NCI-H2081 treated with DMSO at 0.1 percent for 48 hours (cell line): ENCODE measurements at places on chromosomes 2 and 18.

GRCh38 chr2:120437604-120438000, 91.7 kb downstream of the INHBB start:
- no peak for DNase-seq

DNA sequence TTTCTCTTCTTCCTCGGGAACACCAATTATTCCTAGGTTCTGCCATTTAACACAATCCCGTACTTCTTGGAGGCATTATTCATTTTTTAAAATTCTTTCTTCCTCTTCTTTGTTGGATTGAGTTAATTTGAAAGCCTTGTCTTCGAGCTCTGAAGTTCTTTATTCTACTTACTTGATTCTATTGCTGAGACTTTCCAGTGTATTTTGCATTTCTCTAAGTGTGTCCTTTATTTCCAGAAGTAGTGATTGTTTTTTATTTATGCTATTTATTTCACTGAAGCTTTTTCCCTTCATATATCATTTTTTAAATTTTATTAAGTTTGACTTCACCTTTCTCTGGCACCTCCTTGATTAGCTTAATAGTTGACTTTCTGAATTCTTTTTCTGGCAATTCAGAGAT, 13.6 kb upstream of the UPP2 start:
- no peak for DNase-seq

GRCh38 chr2:168948621-168949212, 47.6 kb downstream of the G6PC2 start:
- DNase-seq = no peak

DNA sequence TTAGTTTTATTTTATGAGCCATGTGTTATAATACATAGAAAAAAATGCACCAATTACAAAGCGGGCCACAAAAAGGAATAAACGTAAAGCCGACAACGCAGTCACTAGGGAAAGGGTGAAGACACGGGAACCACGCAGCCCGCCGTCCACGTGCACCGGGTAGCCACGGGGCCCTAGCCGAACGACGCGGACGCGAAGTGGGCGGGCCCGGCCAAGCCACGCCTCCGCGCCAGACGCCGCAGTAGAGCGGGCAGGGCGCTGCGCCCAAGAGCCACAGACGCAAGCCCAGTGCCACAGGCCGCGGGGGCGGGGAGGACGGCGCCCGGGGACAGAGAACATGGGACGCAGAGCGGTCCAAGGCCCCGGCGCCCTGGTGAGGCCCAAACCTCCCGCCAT, at the start of gene DUSP28:
DUSP28 (plus strand) TSS at position 274 of the 396 bp plus-strand sequence. CDS start 328 bp downstream, outside the sequence.
- DNase-seq = peak; percentile 35

DNA sequence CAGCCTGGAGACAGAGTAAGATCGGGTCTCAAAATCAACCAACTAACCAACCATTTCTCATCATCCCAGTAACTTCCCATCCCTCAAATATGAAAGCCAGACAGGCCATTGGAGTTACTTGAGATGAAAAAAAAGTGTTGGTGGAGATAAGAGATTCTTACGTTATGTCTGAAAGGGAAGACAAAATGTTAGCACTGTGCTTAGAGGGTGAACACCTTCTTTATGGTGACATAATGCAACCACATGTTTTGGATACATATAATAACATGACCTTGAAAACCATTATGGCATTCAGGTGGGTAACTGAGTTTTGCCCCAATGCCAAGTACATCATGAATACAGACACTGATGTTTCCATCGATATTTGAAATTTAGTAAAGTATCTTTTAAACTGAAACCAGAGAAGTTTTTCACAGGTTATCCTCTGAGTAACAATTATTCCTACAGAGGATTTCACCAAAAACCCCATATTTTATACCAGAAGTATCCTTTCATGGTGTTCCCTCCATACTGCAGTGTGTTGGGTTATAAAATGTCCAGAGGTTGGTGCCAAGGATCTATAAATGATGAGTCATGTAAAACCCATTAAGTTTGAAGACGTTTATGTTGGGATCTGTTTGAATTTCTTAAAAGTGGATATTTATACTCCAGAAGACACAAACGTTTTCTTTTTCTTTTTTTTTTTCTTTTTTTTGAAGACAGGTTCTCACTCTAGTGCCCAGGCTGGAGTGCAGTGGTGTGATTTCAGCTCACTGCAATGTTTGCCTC, 45.5 kb downstream of the AAK1 start:
- no peak for DNase-seq

- no peak for DNase-seq
Measured at GRCh38 chr2:129011466-129012061, 692.9 kb upstream of the HS6ST1 start.

DNA sequence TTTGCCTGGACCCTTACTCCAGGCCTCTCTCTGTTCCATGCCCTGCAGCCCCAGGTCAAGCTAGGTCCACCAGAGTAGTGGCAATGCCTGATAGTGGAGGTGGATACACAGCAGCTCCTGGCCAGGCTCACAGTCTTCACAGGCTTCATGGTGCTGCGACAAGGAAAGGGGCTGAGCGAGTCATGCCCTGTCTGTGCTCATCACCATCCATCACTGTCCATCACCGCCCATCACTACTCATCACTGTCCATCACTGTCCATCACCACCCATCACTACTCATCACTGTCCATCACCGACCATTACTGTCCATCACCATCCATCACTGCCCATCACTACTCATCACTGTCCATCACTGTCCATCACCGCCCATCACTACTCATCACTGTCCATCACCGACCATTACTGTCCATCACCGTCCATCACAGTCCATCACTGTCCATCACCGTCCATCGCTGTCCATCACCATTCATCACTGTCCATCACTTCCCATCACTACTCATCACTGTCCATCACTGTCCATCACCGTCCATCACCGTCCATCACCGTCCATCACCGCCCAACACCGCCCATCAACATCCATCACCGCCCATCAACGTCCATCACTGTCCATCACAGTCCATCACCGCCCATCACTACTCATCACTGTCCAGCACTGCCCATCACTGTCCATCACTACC, 57.1 kb upstream of the OTOS start:
- DNase-seq = no peak

- no peak for DNase-seq
Measured at GRCh38 chr2:174059884-174060244, 94.7 kb upstream of the SP3 start.

- no peak for DNase-seq
Measured at GRCh38 chr2:112714331-112714730, 6.5 kb upstream of the NT5DC4 start.

- no peak for DNase-seq
Measured at GRCh38 chr2:19801367-19802080, 100.3 kb downstream of the TTC32 start.

DNA sequence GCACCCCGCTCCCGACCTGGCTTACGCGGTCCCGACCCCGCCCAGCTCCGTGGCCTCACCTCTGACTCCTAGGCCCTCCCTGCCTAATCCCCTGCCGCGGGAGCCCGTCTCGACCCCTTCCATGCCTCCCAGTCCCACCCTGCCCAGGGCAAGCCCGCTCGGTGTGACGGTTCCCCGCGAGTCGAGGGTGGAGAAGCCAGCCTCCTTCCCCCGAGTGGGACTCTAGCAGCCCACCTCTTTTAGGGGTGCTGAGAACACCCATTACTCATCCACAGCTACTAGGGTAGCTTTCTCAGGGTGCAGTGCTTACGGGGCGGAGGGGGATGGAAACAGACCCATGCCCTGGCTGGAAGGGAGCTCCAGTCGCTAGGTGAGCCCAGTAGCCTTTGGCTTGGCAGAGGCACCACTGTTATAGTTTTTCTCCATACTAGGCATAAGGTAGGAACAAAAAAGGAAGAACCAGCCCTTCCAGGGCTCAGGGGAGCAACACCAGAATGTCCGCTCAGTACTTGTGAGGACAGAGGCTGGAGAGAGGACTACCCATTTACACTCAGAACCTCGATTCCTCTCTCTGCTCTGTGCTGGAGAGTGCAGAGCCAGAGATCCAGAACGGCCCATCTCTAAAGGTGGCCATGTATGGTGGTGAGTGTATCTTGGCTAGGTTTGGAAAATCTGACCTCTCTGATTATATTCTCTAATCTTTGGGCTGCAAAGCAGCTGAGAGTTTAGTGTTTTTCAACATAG, 606 bp downstream of the AGBL5 start:
- no peak for DNase-seq

GRCh38 chr2:45823723-45824206, 172.3 kb downstream of the PRKCE start:
- no peak for DNase-seq

DNA sequence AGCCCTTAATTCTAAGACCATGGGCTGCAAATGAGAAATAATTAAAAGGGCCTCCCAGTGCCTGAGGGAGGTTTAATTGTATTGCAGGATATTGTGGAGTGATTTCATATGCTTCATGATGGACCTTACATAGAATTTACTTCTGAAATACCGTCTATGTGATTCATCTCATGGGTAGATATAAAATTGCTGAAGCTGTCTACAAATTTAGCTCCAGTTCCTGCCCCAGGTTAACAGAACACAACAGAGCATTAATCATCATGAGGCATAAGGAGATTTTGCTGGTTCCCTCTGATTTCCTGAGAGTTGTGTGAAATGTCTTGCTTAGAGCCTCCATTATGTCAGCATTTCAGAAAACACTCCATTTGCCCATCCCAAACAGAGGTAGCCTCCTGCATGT, 770 bp downstream of the UPP2 start:
- DNase-seq = no peak

GRCh38 chr2:113324684-113325160, 46.0 kb upstream of the PAX8 start:
- no peak for DNase-seq

DNA sequence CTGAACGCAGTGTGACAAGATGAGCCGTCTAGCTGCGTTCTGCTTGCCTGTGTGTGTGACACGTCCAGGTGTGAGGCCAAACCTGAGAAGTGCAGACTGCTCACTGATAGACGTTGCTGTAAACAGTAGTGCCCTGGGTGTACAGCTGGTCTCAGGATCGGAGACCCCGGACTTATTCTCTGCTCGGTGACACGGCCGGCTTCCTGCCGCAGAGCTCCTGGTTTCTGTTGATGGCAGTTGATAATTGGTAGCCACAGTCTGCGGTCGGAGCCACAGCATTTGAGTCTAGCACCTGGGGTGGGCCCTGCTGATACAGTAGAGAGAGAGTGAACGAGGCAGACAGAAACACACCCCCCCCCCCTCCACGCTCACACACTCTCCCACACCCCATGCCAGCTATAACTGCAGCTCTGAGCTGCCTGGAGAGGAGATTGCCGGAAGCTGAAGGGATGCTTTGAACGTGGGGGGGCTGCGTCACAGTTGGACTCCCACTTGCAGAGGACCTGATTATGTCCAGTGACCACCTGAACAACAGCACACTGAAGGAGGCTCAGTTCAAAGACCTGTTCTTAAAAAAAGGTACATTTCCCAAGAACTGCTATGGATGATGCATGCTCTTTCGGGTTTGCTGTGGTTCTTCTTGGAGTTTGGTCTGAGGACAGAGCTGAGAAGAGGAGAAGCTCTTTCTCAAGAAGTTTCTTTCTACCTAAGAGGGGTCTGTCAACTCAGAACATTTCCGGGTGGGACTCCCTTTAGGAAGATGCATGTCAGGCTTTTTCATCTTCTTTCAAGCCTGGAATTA, 114.0 kb downstream of the FAM210A start:
- no peak for DNase-seq

GRCh38 chr2:209340522-209340921, 83.3 kb upstream of the MAP2 start:
- DNase-seq = no peak

GRCh38 chr2:47083886-47084687, 71.0 kb downstream of the STPG4 start:
- DNase-seq = no peak

DNA sequence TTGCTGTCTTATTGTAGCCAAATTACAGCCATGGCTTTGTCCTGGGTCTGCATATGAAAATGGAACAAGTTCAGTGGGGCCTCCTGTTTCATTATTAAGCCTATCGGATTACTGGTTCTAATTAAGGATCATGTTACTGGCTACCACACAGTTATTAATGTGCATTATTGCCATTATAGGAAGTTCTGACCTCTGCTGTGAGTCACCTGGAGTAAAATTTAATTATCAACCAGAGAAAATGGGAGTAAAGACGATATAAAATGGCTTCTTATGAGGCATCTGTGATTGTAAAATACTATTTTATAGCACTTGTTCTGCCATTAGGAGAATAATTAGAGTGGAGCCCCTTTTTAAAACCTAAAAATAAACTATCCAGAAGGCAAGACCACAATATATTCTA, 143.3 kb upstream of the ITGB6 start:
- no peak for DNase-seq

DNA sequence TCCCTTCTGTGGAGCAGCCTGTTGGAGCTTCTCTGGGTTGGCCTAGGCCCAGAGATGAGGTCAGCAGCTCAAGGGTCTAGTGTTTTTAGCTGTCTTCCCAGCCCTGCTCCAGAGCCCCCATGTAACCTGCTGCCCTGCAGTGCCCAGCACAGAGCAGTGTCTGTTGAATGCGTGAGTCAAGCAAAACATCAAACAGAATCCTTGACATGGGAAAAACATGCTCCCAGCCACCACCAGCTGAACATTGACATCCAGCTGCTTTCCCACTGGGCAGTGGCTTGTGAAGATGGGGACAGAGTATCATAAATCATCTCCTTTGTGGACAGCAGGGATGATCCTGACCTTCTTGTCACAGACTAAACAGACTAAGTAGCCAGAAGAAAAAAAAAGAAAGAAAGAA, 22.6 kb downstream of the IMPA2 start:
- DNase-seq = no peak

DNA sequence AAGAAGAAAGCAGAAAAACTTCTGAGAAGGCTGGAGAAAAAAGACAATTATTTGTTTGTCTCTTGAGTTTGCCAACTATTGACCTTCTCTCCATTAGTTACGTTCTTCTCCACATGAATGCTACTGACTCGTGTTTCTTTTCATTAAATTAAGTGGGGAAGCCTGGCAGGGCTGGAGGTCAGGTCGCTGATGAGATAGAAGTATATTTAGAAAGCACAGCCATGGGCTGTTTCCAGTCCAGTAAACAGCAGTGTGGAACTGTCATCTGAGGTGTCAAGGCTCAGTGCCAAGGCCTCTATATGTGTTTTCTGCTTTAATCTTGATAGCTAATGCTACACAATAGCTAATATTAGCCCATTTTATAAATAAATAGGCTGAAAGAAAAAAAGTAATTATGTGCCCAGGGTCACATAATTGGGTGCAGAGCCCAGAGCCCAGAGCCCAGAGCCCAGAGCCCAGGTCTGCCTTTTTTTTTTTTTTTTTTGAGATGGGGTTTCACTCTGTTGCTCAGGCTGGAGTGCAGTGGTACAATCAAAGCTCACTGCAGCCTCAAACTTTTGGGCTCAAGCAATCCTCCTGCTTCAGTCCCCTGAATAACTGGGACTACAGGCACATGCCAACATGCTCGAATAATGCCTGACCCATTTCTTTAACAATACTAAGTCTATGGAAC, 6.3 kb downstream of the MSGN1 start:
- DNase-seq = no peak

GRCh38 chr2:158745067-158745865, 49.9 kb upstream of the DAPL1 start:
- DNase-seq = peak; percentile 19
